ENCODE measurements at places on chromosomes 12 and 14.

DNA sequence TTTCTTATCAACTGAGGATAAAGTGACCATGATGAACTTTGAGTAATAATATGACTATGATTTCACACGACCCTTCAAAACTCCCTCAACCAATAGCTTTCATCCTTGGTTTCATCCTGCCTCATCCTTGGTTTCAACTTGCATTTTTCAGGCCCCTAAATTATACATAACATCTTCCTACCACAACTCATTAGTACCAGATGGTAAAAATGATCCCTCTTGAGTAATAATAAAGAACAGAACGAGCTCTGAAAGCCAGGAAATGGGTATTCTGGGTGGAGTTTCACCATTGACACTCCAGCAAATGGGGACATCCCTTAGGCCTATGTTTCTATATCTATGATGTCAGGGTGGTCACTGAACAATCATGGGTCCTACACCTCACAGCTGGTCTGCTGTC, 72.1 kb upstream of the LMNTD1 start:
- DNase-seq = no peak

DNA sequence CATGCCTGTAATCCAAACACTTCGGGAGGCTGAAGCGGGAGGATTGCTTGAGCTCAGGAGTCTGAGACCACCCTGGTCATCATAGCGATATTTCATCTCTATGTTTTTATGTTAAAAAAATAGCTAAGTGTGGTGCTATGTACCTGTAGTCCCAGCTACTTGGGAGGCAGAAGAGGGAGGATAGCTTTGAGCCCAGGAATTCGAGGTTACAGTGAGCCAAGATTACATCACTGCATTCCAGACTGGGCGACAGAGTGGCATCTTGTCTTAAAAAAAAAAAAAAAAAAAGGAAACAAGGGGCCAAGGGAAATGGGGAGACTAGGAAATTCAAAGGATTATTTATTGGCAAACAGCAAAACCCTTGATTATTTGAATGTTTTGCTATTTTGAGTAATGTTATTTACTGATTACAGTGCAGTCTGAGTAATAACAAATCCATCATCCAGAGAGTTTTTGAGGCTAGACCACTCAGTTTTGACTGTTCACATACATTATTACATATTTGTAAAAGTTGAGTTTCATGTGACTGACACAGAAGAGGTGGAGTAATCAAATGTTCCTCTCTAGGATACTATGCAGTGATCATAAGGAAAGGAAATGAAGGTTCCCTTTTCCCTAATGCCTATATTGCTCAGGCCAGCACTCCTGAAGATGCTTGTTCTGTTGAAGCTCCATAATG, 40.8 kb downstream of the PRKCH start:
- no peak for DNase-seq

DNA sequence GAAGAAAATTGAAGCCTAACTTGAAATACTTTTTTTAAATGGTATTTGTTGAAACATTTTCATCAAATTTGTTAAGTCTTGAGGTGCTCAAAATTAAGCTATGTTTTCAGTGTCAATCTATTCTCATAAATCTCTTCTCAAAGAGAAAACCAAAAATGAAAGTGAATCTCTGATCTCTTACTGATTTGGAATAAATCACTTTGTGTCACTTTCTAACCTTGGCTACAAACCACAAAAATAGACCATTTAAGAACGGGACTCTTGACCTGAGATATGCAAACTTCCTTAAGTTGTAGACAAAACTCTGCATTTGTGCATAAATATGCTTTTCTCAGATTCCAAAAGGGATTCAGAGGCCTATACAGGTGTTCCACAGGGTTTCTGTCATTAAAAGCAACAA, 192.9 kb downstream of the SEC23A start:
- DNase-seq = no peak

DNA sequence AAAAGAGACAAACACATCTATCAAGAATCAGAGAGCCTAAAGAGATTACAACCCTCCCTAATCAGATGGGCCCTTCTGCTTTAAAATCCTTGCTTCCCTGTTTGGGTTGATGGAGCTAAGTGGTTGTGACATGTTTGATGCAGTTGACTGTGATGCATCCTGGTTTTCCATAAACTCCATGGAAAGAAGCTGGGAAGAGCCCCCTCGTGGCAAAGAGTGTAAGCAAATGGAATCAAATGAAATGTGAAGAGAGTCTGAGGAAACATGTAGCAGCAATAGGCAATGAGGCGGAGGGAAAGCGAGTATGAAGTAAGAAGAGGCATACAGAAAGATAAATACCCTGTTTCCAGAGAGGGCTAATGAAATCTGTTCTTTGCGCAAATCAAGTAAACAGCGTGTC, 70.4 kb upstream of the SLCO1C1 start:
- DNase-seq = no peak

- DNase-seq = no peak
Measured at GRCh38 chr12:107349008-107349747, 255.8 kb upstream of the CRY1 start.

DNA sequence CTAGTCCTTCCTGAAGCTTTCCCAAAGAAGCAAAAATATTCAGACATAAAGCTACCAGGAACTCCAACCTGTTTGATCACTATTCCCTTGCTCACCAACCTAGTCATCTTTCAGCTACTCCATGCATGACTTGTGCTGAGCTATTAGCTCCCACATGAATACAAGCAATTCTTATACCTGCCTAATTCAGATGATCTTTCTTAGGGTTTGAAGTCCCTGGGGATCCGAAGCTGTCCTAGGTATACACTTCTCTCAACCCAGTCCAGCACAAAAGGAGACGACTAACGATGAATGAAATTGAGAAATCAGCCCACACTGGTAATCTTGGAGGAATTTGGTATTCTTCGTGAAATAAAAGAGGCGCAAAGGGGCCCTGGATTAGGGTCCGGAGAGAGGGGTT, 631 bp upstream of the PTGR2 start:
- DNase-seq = no peak

DNA sequence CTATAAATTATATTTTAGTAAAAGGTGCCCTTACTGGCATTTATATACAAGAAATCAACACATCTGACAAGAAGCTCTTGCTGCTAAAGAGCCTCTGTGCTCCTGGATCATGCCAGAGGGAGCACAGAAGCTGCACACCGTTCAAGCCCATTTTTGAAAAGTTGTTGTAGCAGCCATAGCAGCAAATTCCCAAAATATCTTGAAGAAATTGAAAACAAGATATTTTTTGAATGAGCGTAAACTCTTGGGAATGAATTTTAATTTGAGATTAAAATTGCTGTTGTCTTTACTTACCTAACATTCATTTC, 540 bp upstream of the CLEC2D start:
- no peak for DNase-seq

DNA sequence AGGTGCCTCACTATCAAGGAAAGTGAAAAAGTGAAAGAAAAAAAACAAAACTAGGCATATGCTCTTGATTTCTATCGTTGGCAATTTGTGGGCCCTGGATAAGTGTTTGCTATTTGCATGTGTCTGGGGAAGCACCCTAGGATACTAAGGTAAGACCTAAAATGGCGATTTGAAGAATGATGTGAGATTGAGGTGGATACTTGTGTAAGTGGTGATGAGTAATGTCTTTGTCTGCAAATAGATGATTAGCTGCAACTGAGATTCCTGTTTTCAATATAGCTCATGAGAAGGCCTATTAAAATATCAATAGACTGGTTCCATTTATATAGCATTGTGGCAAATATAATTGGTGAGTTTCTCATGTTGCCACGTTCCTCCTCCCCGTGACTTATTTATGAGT, 261.7 kb downstream of the NEDD1 start:
- DNase-seq = no peak

GRCh38 chr12:57240926-57241401, 10.0 kb downstream of the STAC3 start:
- peak; percentile 71 for DNase-seq

DNA sequence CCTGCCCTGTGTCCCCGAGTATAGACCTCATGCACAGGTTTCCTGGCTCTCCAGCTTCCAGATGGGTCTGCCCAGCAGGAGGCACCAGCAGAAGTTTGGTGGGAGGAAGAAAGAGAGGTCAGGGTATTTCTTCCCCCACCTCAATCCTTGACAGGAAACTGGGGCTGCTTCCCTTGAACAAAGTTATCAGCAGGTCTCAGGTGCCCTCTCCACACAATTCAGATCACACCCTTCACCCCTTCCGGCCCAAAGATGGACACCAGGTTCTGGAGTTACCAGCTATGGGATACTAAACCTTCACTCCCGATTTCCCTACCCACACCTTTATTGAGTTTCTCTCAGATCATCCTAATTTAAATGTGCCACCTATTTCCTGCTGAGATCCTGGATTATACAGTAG, 1.2 kb downstream of the SART3 start:
- no peak for DNase-seq

GRCh38 chr12:62919838-62920237, 15.1 kb downstream of the PPM1H start:
- no peak for DNase-seq

GRCh38 chr12:109433618-109434017, 43.5 kb downstream of the KCTD10 start:
- no peak for DNase-seq

DNA sequence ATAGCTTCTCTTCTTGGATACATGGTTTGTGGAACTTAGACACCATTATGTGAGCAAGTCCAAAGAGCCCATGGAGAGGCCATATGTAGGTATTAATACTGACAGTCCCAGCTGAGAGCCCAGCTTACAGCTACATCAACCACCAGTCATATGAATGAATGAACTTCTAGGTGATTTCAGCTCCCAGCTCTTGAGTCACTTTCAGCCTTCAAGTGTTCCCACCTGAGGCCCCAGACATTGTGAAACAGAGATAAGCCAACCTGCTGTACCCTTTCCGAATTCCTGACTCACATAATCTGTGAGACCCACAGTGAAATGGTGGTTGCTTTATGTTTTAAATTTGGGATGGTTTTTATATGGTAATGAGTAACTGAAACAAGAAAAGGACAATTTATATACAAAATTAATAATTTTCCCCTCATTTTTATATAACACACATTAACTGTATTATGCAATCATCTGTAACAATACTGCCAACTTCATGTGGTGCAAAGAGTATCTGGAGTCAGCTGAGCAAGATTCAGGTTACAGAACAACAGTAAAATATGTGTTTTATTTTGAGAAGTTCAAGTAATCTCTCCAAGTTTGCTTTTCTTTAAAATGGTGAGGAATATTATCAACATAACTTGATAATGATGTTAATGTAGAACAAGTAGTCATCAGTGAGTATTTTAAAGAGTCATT, 27.7 kb upstream of the FBXO33 start:
- peak; percentile 7 for DNase-seq

DNA sequence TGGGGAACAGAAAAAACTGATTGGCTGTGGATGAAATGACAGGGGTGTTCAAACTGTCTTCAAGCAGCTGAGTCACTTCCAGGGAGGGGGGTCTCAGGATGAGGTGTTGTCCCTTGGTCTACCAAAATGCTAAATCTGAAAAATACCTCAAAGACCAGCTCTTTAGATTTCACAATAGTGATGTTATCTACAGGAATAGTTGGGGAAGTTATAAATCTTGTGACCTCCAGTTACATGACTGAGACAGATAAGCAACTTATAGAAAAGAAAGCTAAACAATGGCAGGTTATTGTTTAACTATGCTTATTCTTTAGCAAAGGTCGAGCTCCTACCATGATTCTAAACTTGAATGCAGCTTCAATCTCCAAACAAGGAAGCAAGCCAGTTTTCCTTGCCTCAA, 125.4 kb downstream of the SYT10 start:
- DNase-seq = no peak

- DNase-seq = no peak
Measured at GRCh38 chr12:93832131-93832530, 155.0 kb downstream of the CRADD start.

DNA sequence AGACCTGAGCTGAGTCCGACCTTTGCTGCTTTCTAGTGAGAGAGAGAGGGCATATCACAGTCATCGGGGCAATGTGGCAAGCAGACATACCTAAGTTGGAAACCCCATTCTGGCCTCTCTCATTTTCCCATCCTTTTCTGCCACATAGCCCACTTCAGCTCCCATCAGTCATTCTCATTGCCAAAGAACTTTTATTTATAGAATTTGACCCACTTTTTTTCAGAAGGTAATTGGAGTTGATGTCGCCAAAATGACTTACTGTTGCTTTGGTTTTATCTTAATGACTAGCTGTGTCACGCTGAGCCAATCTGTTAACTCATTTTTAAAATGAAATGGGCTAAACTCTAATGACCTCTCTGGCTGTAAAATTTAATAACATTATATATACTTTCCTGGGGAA, 63.9 kb upstream of the RMST start:
- DNase-seq = no peak

GRCh38 chr12:20946732-20947131, 136.2 kb downstream of the SLCO1B3 start:
- no peak for DNase-seq

GRCh38 chr14:50635141-50635540, 33.0 kb downstream of the SAV1 start:
- DNase-seq = no peak

- DNase-seq = no peak
Measured at GRCh38 chr12:81332054-81332453, 254.2 kb downstream of the ACSS3 start.

DNA sequence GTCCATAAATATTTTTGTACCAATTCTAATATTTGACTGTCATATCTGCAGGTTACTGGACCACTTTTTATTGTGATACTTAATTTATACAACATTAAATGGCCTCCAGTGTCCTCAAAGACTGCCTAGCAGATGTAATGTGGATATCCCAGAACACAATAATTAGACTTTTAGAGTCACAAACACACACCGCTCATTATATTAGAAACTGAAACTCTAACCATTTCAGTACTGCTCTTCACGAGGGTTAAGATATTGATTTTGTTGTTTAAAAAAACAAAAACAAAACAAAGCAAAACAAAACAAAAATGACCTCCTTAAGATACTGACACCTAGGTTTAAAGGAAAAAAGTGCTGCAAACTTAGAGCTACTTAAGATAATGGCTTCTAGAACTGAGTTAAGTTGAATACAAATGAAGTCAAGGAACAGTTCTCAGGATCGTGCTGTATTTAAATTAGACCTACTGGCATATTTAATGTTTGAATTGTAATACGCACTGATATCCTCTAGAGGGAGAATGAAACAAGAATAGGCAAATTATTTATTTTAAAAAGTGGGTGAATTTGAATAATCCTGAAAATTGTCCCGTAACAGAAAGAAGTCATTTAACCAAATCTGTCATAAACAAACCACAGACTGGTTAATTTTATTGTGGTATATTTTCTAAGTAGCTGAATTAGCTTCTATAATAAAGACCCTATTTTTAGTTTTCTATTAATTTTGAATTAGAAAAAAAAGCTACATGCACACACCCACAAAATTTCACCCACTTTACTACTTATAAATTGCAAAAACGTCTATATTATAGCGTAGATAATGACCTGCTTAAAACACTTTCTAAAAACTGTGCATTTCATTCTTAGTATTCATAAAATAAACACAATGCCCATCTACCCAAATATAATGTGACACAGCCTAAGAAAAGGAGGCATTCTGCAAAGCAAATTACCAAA, 395.2 kb upstream of the DCN start:
- no peak for DNase-seq

All from left lung (tissue), 14 donors.